ENCODE measurements at places on chromosomes 1 and 21.

GRCh38 chr1:96660503-96660902, 61.1 kb upstream of the PTBP2 start:
- no peak for DNase-seq

GRCh38 chr1:114691061-114691460, 4.3 kb downstream of the AMPD1 start:
- no peak for DNase-seq

DNA sequence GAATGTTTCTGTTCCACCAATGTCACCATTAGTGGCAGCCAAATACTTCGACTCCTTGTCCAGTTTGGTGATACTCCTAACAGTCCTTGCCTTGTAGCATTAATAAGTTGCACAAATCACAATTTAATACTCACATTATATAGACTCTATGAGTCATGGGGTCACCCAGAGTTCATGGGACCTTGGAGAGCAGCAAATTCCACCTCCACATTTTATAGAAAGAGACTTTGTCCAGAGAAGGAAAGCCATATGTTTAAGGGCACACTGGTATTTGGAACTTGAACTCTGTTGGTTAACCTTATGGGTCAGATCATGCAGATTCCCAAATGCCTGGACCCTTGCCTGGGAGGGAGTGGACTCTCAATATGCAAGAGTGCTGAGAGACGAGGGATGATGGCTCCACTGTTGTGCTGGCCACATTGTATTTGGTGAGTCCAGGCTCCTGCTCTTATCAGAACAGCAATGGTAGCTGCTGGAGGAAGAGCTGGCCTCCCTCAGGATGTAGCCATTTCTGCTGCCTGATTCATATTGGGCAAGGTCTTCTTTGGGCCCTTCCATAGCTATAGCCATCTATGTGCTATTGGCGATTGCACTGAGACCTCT, 30.6 kb downstream of the DNAJC6 start:
- no peak for DNase-seq

GRCh38 chr1:51093581-51093980, 8.4 kb upstream of the C1orf185 start:
- DNase-seq = no peak

GRCh38 chr21:28442624-28443023, 550.1 kb downstream of the LTN1 start:
- DNase-seq = no peak

- DNase-seq = no peak
Observed at GRCh38 chr1:56806804-56807203, 12.4 kb downstream of the FYB2 start.

DNA sequence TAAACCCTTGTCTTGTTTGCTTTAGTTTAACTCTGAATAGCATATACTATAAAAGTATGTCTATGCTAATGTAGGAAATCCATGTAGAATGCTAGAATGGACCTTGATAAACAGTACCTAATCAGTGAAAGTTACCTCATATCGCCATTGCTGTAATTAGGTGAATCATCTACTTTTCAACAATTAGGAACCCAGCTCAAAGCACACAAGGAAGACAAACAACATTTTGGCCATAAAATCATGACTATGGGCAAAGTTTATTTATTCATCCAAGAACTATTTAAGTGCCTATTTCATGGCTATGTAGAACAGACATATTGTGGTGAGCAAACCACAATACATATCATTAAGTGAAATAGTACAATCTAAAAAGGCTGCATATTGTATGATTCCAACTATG, 1043.2 kb downstream of the BRINP3 start:
- DNase-seq = no peak

- no peak for DNase-seq
Observed at GRCh38 chr1:203754455-203754864, 10.5 kb upstream of the LAX1 start.

- DNase-seq = peak; percentile 52
Observed at GRCh38 chr1:234597894-234598293, 12.1 kb downstream of the IRF2BP2 start.

DNA sequence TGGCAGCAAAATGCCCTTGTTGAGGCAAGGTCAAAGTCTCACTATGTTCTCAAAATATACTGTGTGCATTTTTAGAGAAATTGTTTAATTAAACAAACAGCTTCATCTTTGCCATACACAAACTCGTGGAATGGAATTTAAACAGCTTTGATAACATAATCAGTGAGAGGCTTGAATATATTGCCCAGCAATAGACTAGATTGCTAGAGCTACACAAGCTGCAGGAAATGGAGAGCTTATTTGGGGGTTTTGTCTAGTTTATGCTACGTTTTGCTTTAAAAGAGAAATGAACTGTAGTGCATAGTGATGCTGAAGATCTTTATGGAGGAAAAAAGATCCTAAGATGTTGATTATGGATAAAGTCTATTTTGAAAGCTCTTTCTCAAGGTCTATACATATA, 166.8 kb upstream of the HMCN1 start:
- DNase-seq = no peak

DNA sequence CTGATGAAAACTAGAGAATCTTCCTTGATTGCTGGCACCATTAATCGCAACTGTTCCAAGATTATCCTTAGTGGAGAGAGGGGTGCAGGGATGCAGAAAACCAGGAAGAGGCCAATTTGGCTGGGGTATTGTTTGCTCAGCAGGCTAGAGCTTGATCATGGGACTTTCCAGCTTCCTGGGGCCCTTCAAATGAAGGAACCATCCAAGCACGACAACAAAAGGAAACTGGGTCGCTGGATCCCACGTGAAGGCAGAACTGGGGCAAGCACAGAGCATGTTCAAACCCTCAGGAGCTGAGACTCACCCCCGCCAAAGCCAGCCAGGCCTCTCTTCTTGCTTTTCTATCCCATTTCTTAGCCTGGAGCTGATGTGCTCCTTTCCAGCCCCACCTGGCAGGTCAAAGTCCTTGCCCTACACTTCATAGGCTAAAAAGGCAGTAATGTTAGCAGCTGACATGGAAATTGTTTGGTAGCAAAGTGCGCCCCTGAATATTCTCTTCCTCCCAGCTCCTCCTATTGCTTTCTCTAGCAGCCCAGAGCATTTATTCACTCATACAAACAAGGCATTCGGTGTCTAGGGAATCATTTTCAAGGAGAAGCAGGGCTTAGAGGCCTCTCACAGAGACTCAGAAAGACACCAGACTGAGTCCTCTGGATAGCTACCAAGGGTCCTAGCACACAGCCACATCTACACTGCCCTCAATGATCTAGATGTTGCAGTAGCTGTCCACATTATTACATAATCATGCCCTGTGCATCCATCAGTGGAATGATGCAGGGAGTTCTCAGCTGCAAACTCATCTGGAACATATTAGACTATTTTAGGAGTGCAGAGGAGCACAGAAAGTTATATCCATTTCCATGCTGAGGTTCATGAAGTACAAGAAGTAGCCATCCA, 11.5 kb downstream of the KCNA2 start:
- DNase-seq = no peak

DNA sequence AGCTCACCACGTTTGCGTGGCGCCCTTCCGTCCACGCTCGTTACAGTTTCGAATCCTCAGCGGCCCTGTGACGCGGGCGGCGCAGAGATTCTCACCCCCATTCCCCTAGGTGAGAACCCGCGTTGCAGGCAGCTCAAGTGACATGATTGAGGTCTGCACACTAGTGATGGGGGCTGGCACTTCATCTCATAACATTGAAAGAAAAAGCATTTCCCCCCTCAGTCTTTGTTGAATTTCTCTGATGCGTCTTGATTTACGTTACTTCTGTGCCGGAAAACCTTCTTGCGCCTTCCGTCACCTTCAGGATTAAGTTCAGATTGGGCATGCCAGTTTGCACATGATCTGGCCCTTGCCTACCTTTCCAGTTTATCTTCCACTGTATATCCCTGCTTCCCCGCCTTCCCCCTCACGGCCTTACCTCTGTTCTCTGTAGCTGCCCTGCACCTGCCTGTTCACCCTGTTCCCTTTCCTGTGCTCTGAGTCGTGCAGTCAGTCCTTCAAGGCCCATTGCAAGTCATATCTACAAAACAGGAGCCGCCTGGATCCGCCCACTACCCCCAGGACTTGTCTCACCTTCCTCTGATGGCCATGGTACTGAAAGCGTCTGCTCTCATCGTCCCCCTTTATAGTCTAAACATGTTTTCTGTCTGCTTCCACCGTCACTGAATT, 1.1 kb downstream of the CTPS1 start:
- DNase-seq = peak; percentile 65

- no peak for DNase-seq
Observed at GRCh38 chr1:59695252-59695651, 119.5 kb upstream of the HOOK1 start.

- no peak for DNase-seq
Observed at GRCh38 chr1:201530741-201531531, 8.0 kb upstream of the NAV1 start.

- no peak for DNase-seq
Observed at GRCh38 chr1:30283199-30283962, 440.0 kb downstream of the MATN1 start.

DNA sequence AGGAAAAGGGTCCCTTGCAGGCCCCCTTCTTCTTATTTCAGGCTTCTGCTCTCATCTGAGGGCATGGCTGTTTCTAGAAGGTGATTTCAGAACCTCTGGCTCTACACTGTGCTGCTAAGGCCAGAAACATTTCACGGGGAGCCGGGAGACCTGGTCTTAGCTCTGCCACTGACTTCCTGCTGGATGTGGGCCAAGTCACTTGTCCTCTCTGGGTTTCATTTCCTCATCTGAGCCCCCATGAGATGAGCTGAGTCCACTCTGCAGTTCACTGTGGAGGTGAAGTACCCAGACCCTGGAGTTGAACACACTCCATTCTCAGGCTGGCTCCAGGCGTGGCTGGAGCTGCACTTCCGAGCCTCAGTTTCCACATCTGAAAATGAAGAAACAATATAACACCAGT, 2.1 kb downstream of the PADI1 start:
- no peak for DNase-seq

- no peak for DNase-seq
Observed at GRCh38 chr1:163928651-163929050, 606.9 kb downstream of the NUF2 start.

GRCh38 chr1:150164224-150164623, 14.5 kb downstream of the PLEKHO1 start:
- DNase-seq = no peak

DNA sequence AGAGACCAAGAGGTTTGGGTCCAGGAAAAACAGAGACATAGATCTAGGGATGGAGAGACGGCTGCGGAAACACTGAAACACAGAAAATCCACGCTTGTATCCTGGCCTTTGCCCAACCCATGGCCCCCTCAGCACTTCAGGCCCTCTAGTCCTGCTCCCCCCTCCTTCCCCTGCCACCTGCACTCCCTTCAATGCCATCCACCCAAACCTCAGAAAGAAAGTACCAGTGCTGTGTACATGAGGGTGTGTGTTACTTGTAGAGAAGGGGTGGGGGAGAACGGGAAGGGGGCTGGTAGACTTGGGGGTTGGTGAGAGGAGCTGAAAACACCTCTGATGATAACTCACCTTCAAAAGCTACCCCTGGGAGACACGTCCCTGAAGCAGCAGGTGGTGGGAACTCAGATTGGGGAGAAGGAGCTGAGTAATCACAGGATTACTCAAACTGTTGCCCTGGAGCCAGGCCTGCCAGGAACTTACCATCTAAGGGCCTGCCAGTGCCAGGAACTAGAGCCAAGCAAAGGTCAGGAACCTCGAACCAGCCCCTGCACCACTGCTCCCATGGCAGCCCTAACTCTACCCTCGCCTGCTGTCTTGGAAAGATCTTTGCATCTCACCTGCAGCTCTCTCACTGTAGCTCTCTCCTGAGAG, 11.5 kb downstream of the RORC start:
- DNase-seq = no peak

GRCh38 chr1:202046748-202047708, 36.6 kb downstream of the ELF3 start:
- DNase-seq = no peak

- no peak for DNase-seq
Observed at GRCh38 chr1:58258082-58258481, 288.4 kb downstream of the OMA1 start.

DNA sequence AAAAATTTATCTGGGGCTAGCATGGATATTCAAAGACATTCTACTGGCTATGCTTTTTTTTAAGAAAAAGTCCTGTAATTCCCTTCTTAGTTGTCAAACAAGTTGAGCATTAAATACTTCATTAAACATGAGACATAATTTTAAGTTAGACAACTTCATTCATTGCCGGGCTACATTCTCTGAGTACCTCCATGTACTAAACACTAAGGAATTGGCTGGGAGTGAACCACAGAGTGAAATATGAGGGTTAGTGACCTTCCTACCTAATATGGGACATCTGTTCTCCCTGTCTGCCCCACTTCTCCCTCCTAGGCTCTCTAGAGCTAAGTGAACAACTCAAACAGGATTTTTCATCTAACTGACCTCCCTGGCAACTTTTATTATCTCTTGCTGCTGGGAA, 370.4 kb downstream of the VAV3 start:
- no peak for DNase-seq

- no peak for DNase-seq
Observed at GRCh38 chr1:166340709-166341108, 173.9 kb upstream of the FAM78B start.

DNA sequence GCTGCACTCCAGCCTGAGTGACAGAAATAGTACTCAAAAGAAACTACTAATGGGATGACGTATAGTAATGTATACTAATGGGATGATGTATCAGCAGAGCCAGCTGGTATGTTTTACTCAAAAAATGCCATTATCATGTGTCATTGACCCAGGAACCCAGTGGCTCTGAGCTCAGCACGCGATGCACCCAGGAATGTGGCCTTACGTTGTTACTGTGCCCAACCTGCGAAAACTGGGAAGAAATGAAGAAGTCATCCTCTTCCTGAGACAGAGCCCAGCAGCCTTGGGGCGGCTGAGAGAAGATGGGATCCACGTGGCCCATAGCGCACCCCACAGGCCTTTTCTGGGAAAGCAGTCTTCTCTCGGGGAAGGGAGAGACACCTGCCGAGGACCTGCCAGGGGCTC, 8.8 kb downstream of the UBE2J2 start:
- peak; percentile 48 for DNase-seq

Data from activated T-cell treated with anti-CD3 and anti-CD28 coated beads, Interleukin-2, amount 50 U/mL, for 1 hour (primary cell).